ENCODE measurements at places on chromosomes 16 and 17.
A peak's percentile ranks its signal among the peaks of the same experiment; 100 is the strongest.

DNA sequence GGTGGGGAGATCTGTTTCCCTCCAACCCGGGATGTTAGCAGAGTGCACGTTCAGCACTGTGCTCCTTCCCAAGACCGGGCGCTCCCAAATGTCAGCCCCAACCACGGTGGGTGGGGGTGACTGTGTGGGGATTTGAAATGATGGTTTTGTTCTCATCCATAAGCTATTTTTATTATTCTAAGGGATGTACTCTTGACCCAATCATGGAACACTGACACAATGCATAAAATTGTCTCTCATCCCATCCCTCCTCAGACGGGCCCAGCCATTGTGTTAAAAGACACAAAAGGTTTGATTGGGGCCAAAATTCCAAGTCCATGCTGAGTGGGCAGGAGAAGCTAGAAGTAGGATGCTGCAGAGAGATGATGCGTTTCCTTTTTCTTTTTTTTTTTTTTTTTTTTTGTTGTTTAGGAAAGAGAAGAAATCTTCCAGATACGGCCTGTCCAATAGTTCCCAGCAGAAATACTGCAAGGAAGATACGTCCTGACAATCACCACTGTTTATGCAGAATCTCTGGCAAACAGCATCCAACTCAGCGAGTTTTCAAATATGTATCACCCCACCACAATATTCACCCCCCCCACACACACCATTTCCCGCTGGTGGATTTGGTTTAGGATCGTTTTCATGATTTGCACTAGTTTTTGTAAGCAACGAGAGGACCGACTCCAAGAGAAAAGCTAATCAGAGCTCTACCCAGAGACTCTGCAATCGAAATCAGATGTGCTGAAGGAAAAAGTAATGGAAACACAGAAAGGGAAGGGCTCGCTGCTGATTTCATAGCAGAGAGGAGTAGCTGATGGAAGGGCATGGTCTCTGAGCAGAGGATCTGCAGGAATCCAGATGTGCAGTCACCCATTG is 163.5 kb upstream of the DYNLRB2 start:
- no peak overlapping the region for H3K27ac ChIP-seq
- H3K4me1 ChIP-seq = no peaks in the 10 kb centered on the region
- H3K36me3 ChIP-seq = no peaks in the 10 kb centered on the region
- no peak for DNase-seq
- no peak overlapping the region for H3K4me3 ChIP-seq

DNA sequence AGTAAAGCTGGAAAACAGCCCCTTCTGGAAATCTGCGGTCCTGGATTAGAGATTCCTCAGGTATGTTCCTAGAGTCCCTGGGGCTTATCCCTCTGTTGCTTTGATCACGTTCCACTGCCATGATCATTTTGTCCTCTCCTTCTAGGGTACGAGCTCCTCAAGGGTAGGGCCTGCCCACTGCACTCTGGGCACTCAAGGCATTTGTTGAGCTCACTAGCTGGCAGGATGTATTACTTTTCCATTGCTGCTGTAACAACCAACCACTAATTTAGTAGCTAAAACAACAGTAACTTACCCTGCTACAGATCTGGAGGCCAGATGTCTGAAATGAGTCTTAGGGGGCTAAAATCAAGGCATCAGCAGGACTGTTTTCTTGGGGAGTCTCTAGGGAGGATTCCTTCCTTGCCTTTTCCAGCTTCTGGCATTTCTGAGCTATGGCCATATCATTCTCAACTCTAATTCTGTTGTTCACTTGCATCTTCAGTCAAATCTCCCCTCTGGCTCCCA is 65.7 kb downstream of the ARSG start:
- no peak for DNase-seq
- no peak overlapping the region for H3K27ac ChIP-seq
- no peaks in the 10 kb centered on the region for H3K4me1 ChIP-seq
- no peaks in the 10 kb centered on the region for H3K36me3 ChIP-seq

DNA sequence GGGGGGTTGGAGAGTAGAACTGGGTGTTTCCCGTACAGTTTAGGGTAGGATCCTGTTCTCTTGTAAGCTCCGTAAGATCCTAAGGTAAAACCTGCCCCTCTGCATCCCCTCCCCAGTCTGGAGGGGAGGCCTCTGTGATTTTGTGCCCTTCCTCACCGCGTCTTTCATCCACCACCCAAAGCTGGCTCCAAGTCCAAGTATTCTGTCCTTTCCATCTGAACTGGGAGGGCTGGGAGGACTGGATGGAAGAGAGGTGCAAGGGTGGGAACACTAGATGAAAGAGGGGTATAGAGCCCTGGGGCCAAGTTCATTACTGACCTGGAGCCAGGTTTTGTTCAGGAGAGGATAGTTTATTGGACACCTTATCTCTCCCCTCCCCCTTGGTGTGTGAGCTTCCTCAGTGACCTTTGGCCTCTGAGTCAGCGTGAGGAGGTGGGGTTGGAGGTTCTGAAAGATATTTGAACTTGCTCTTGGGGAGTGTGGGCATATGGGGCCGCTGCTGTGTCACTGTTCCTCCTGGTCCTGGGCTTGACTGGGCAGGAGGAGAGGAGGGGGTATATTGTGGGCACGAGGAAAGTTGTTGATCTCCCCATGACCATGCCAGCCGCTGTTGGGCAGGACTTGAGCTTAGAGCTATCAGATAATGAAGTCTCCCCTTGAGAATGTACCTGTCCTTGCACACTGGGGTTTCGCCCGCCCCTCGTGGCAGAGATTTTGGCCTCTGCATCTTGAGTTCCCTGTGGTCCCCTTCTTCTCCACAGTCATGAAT is 1.6 kb downstream of the LASP1 start:
- DNase-seq = peak; percentile 81
- H3K36me3 ChIP-seq = no peaks in the 10 kb centered on the region
- H3K27me3 ChIP-seq = no peaks in the 10 kb centered on the region
- H3K27ac ChIP-seq = peak overlapping the region; percentile 48

- H3K4me1 ChIP-seq = no peaks in the 10 kb centered on the region
- H3K27ac ChIP-seq = no peak overlapping the region
- no peak for DNase-seq
- H3K4me3 ChIP-seq = no peak overlapping the region
- peaks cover 25% of the 10 kb centered on the region for H3K27me3 ChIP-seq
Measured at GRCh38 chr17:28484296-28484695, 10.9 kb downstream of the SLC13A2 start.

DNA sequence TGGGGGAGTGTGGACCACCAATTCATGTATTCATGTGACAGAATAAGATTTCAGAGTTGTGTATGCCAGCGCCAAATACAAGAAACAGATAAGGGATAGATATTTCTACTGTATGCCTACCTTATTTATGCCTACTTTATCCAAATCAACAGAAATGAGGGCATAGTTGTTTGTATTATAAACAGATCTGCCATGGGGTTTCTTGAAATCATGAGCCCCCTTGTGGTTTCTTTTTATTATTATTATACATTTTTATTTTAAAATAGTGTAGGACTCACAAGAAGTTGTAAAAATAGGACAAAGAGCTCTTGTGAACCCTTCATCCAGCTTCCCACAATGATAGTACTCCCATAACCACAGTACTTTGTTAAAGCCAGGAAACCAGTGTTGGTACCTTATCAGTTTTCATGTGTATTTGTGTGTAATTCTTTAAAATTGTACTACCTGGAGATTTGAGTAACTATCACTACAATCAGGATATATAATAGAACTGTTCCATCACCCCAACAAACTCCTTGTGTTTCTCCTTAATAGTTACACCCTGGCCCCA is 229.4 kb downstream of the CCDC182 start:
- DNase-seq = no peak
- no peaks in the 10 kb centered on the region for H3K36me3 ChIP-seq
- H3K27ac ChIP-seq = no peak overlapping the region
- no peak overlapping the region for H3K4me3 ChIP-seq
- H3K4me1 ChIP-seq = no peaks in the 10 kb centered on the region
- H3K27me3 ChIP-seq = no peaks in the 10 kb centered on the region

DNA sequence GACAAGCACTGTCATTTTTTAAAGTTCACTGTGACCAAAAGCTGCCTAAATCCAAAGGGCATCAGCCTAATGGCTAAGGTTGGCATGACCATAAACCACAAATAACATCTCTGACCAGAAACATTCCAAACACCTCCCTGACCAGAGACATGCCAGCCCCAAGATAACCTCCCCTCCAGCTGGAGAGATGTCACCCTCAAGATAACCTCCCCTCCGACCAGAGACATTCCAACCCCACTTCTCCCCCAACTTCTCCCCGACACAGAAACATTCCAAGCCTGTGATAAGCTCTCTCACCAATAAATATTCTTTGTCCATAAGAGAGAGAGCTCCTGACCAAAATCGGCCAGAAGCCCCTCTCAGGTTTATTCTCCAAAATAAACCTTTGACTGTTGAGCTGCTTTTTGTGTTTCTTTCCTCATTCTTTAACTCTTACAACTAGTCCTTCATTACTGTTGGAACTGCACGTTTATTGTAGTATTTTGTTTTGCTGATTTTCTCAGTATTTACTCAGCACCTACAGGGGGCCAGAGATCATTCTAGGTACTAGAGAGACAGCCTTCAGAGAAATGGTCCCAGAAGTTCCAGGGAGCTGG is 325.6 kb downstream of the SLC39A11 start:
- no peaks in the 10 kb centered on the region for H3K27me3 ChIP-seq
- H3K4me3 ChIP-seq = no peak overlapping the region
- H3K27ac ChIP-seq = no peak overlapping the region
- DNase-seq = no peak

- no peak for DNase-seq
- H3K27ac ChIP-seq = no peak overlapping the region
- H3K4me3 ChIP-seq = no peak overlapping the region
- H3K36me3 ChIP-seq = peaks cover 6% of the 10 kb centered on the region
- no peaks in the 10 kb centered on the region for H3K4me1 ChIP-seq
Measured at GRCh38 chr17:4269915-4270314, 6.1 kb upstream of the ANKFY1 start.

GRCh38 chr16:15031179-15031578 is 24.7 kb downstream of the NTAN1 start:
- no peak for DNase-seq
- no peaks in the 10 kb centered on the region for H3K27me3 ChIP-seq
- no peaks in the 10 kb centered on the region for H3K36me3 ChIP-seq
- H3K27ac ChIP-seq = no peak overlapping the region

DNA sequence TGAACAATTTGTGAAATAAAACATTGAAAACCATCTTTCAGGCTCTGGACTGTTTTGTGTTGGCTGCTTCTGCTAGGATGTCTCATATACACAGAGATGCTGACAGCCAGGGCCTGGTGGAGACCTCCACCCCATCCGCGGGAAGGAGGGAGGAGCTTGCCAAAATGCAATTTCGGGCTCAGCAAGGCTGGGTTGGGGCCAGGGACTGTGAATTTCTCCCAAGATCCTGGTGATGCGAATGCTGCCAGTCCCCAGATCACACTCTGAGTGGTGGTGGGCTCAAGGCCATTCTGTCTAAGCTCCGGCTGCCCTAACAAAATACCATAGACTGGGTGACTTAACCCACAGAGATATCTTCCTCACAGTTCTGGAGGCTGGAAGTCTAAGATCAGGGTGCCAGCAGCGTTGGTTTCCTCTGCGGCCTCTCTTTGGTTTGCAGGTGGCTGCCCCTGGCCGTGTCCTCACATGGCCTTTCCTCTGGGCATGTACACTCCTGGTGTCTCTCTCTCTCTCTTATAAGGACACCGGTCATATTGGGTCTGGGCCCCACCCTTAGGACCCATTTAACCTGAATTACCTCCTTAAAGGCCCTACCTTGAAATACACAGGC is 89.8 kb downstream of the CRISPLD2 start:
- no peaks in the 10 kb centered on the region for H3K36me3 ChIP-seq
- H3K27ac ChIP-seq = no peak overlapping the region
- H3K4me1 ChIP-seq = no peaks in the 10 kb centered on the region
- peaks cover 31% of the 10 kb centered on the region for H3K27me3 ChIP-seq
- DNase-seq = no peak
